ENCODE measurements at places on chromosomes 3 and 15.

DNA sequence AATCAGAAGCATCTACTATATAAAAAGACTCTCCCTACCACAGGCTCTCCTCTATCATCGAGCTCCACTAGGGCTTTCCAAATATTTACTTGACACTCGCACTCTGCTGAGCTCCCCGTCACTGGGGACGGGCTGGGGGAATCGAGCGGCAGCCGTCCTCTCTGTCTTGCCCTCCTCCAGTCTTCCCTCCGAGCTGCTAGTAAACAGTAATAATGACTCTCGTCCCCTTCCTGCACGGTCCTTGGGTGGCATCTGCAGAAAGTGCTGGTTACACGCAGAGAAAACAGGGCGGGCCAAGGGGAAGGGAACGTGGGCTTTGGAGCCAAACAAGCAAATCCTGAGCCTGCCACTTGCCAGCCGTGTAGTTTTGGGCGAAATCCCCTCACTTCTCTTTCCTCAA is 96.6 kb downstream of the LRIG1 start:
- DNase-seq: peak; percentile 28

GRCh38 chr3:80542456-80542855 is 774.7 kb upstream of the ROBO1 start:
- DNase-seq: no peak

- no peak for DNase-seq
Observed at GRCh38 chr3:119536757-119537156, 22.7 kb downstream of the CD80 start.

GRCh38 chr15:78450285-78450858 is 12.4 kb downstream of the IREB2 start:
- DNase-seq: no peak

DNA sequence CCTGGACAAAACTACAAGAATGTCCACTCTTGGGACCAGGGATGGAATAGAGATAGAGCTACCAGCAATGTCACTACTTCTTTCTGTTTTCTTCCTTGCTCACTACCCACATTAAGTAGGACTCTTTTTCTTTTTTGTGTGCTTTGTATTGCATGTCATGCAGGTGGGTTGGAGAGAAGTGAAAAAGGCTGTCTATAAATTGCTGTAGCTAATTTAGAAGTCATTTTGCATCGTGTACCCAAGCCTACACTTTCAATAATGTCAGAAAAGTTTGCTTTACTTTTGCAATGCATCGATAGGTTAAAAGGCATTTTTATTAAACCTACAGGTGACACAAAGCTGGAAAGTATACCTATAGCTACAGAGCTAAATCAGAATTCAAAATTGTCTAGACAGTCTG is 58.9 kb downstream of the GTF2E1 start:
- DNase-seq: no peak

- no peak for DNase-seq
Observed at GRCh38 chr15:90478846-90479481, 50.8 kb upstream of the CRTC3 start.

DNA sequence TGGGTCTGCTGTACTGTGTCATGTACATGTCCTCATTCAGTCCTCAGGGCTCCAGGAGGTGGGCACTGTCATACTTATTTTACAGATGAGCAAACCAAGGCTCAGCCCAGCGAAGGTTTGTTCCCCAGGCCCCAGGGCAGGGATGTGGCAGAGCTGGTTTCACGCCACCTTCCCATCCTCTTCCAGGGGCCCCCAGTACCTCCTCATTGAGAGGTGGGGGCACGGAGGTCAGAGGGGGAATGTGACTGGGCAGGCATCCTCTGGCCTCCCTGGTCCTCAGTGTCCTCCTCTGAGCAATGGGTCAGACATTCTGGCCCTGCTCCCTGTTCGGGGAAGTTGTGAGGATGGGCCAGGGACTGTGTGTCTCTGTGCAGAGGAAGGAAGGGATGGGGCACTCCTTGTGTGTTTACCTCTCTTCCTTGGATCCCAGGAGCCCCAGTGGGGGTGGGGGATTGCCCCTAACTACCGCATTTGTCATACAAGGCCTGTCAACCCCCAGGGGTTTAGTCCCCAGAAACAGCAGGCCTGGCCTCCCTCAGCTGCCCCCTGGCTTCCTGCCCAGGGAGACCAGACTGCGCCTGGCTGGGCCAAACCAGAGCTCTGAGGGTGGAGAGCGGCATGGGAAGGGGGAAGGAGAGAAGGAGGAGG is 65.9 kb upstream of the LCTL start:
- peak; percentile 56 for DNase-seq

GRCh38 chr15:52008698-52009434 is 10.2 kb upstream of the MAPK6 start:
- DNase-seq: peak; percentile 54

- DNase-seq: no peak
Observed at GRCh38 chr3:68728343-68728742, 204.0 kb downstream of the TAFA4 start.

DNA sequence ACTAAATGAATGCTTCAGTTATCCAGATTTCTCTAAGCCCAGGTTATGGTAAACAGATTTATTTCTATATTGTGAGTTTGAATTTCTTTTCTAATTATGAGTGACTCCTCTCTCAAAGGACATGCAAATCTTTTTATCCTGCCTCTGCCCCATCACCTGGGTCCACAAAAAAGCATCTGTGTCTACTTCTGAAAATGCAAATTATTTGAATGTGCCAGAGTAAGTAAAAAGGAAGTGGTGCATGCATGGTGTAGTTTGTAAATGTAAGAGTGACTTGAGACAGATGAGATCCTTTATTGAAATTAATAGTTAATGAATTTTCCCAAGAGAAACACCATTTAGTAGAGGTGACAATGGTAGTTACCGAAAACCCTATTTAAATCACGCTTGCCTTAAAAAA is 26.9 kb downstream of the MCTP2 start:
- no peak for DNase-seq

All from endodermal cell (in vitro differentiated cells).